ENCODE measurements at places on chromosomes 2 and 18.

DNA sequence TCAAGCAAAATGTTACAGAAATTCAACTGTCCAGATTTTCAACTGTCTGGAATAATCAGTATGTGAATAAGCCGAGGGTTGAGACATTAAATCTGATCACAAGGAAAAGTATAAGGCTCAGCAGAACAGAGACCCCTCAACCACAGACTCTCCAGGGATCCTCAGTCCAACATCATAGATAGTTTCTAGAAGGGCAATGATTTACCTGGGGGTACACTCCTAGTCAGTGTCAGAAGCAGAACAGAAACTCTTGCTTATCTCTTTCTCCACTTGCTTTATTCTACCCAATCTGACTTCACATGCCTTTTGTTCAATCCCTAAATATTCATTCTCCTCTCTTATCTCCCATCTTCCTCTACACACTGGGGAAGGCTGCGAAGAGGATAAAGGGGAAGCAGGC is 36.4 kb downstream of the ICOS start:
- no peak for DNase-seq

- DNase-seq: no peak
Observed at GRCh38 chr2:129801575-129801974, 177.9 kb upstream of the RAB6C start.

- DNase-seq: no peak
Observed at GRCh38 chr2:152505495-152505906, 170.5 kb downstream of the FMNL2 start.

DNA sequence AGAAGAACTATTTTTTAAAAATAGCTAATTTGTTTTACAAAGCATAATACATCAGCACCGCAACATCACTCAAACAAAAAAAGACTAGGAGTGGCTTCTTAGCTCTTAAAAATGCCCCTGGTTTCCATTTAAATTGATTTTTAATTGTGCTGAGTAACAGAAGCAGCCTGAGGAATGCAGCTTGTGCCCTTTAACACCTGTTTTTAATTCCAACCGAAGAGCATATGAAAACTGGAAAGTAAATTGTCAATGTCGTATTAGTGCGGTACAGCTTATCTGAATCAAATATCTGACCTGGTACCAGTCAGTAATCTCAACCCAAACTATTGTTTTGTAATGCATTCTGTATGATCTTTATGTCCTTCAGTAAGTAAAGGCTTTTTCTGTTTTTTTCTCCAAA is 13.2 kb upstream of the CD302 start:
- no peak for DNase-seq

GRCh38 chr18:36185157-36185556 is 2.1 kb upstream of the MOCOS start:
- no peak for DNase-seq

DNA sequence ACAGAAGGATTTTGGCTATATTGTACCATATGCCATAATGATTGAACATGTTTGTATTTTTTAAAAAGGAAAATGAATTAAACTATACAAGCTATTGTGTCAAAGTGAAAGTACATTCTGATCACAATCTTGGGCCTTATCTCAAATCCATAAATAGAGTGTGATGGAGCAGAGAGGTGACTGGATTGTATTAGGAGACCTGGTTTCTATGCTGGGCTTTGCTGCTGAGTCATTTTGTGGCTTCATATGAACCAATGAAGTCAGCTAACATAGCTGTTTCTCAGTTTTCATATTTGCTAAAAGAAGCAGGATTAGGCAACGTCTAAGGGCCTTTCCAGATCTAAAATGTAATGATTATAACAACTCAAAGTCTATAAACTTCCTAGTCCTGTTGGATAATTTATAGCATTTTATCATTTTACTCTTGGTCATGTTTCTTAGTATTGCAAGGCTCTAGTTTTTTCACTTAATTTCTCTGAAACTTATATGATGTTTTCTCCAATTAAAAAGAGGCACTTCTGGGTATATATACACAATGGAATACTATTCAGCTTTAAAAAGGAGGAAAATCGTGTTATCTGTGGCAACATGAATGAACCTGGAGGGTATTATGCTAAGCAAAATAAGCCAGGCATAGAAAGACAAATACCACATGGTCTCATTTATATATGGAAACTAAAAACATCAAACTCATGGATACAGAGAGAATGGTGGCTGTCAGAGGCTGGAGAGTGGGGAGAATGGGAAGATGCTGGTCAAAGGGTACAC is 112.3 kb downstream of the MEP1B start:
- no peak for DNase-seq

GRCh38 chr2:39068299-39069135 is 52.3 kb downstream of the SOS1 start:
- DNase-seq: no peak

DNA sequence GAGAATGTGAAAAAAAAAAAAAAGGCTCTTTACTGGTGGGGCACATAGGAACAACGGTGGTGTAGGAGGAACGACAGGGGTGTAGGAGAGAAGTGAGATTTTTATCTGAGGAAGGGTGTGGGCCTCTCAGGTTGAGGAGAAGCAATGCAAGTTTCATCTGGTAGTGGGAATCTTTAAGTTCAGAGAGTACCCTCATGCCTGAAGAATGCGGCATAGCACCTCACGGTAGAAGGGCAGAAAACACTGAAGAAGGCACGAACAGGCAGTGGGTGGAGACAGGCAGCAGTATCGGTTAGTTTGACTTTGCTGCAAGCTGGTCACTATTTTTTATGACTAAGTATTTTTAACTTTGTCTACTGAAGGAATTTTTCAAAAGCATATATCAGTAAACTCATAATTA is 52.2 kb upstream of the TSPYL6 start:
- DNase-seq: no peak

GRCh38 chr2:220334210-220334609 is 706.8 kb downstream of the SLC4A3 start:
- no peak for DNase-seq

DNA sequence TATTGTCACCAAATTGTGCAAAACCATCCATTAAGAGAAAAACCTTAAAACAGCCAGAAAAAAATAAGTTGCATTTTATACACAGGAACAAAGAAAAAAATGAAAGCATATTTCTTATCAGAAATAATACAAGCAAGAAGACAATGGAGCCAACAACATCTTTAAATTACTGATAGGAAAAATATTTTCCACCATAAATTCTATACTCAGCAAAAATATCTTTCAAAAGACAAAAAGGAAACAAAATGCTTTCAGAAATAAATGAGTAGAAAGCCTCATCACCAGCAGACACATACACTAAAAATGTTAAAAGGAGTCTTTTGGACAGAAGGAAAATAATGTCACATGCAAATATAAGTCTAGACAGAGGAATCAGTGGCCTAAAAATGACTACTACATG is 106.4 kb upstream of the TRIB2 start:
- no peak for DNase-seq

DNA sequence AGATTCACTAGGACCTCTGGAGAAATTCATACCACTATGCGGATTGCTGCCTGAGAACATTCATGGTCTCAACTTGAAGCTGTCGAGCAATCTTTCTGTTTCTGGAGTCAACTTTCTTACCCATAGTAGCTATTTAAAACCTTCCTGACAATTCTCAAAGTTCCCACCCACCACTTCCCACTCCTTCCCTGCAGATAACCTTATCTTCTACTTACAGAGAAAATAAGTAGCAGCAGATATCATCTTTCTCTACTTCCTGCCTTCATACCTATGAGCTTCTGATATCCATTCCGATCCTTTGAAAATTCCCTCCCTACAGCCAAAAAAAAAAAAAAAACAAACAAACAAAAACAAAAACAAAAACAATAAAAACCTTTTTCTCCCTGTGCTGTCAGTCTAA is 81.2 kb upstream of the CYRIA start:
- no peak for DNase-seq

DNA sequence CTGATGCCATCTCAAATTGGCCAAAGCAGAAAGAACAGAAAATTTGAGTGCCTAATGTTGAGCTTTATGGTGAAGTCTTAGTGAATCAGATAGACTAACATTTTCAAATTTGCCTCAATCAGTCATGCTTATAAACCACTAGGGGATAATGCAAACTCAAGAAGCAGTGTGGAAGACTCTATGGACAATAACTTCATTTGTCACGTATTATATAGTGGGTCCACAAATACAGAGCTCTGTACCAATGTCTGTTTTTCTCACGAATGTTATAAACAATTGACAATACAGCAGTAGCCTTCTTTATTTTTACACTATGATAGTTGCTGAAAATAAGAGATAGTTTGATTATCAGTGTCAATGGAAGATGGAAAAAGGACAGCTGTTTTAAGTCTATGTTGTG is 190.8 kb upstream of the SLC8A1 start:
- DNase-seq: no peak

- no peak for DNase-seq
Observed at GRCh38 chr18:75341267-75341666, 86.2 kb downstream of the SMIM21 start.

- no peak for DNase-seq
Observed at GRCh38 chr2:18749912-18750526, 160.7 kb upstream of the NT5C1B start.

- DNase-seq: no peak
Observed at GRCh38 chr2:164302786-164303185, 318.5 kb downstream of the GRB14 start.

DNA sequence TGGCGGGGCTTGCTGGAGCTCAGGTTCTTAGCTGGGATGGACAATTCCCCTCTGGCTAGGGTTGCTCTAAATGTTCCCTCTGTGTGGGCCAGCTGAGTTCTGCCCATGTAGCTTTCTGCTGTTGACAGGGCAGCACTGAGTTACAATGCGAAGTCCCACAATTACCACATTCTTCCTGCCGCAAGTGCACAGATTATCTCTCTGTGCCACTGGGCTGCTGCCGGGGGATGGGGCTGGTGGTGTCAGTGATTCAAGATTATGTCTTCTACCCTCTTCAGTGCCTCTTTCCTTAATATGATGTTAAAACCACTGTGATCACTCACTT is 708.1 kb downstream of the SLC4A3 start:
- no peak for DNase-seq

DNA sequence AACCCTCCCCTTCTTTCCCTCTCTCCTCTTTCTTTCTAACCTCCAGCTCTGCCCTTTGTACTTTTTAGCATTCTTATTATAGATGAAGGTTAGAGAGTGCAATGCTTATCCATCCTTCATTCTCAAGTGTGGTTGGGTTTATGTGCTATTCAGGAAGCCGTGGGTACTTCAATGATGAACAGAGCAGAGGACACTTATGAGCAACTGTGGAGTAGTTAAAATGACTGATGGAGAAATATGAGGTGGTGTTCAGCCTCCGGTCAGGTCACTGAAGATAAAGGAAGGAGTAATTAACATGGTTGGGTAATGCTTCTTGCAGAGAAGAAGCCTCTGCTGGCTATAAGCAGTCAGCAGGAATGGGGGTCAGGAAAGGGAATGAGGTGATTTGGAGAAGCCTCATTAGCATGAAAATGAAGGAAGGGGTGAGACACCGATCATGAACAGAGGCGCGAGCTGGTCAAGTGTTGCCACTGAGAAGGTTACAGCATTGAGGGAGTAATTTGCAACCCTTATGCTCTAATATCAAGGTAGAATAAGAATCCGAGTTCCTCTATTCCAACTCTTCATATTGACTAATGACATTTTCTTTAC is 174.7 kb downstream of the LPIN1 start:
- DNase-seq: no peak

DNA sequence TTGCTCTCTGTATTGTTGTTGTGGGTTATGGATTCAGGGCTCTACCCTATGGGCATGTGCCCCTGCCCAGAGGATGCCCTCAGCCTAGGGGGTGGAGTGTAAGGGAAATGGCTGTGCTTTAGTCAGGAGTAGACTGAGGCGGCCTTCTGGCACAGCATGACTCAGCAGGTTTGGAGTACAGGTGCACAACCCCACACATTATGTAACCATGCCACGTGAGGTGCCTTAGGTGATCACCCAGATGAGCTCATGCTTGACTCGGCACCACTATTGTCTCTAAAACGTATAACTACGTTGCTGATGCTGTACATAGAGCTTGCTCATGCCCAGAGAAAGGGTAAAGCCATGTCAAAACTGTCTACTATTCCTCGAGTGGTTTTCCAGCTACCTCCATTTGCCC is 48.3 kb upstream of the ZC3H15 start:
- DNase-seq: no peak

- DNase-seq: no peak
Observed at GRCh38 chr2:240252872-240253511, 112.5 kb upstream of the OTOS start.

All from stimulated activated CD8-positive, alpha-beta memory T cell treated with anti-CD3 and anti-CD28 coated beads, Interleukin-15, amount 100 ng/mL, for 4 hours (primary cell).